GM23338 (cell line): ENCODE measurements at places on chromosomes 13 and 19.
A peak's percentile ranks its signal among the peaks of the same experiment; 100 is the strongest.

GRCh38 chr19:23366437-23366836, 28.8 kb downstream of the ZNF91 start:
- no peak for DNase-seq
- H3K27me3 ChIP-seq: no peaks in the 10 kb centered on the region
- H3K27ac ChIP-seq: no peak overlapping the region
- H3K4me3 ChIP-seq: no peak overlapping the region
- H3K4me1 ChIP-seq: no peaks in the 10 kb centered on the region

- H3K36me3 ChIP-seq: peaks cover 43% of the 10 kb centered on the region
- H3K4me1 ChIP-seq: peaks cover 47% of the 10 kb centered on the region
- H3K4me3 ChIP-seq: peak overlapping the region; percentile 15
- DNase-seq: no peak
- peak overlapping the region; percentile 94 for H3K27ac ChIP-seq
Measured at GRCh38 chr13:39023761-39024160, 14.1 kb downstream of the PROSER1 start.

DNA sequence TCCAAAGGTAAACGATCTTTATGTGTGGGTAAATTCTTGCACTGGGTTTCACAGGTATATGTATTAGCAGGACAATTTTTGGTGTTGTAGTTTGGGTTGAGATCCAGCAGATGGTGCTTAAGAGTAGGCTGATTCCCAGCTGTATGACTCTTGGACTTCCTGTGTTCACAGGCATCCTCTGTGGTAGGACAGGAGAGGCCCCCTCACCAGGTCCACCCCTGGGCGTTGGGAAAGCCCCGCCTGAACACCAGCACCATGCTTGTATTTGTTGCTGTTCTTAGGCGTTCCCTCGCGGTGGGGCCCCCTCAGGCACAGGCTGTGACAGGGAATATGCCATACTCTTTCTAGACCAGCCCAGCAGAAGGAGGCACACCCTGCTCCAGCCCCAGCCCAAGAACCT, 49.5 kb upstream of the PCDH17 start:
- H3K27me3 ChIP-seq: no peaks in the 10 kb centered on the region
- peak; percentile 68 for DNase-seq
- H3K27ac ChIP-seq: no peak overlapping the region
- no peaks in the 10 kb centered on the region for H3K4me1 ChIP-seq
- no peaks in the 10 kb centered on the region for H3K36me3 ChIP-seq
- no peak overlapping the region for H3K4me3 ChIP-seq

- H3K4me1 ChIP-seq: no peaks in the 10 kb centered on the region
- no peak for DNase-seq
- no peak overlapping the region for H3K4me3 ChIP-seq
- no peak overlapping the region for H3K27ac ChIP-seq
Measured at GRCh38 chr19:38946229-38947010, 15.7 kb downstream of the MRPS12 start.

- no peaks in the 10 kb centered on the region for H3K36me3 ChIP-seq
- H3K4me1 ChIP-seq: no peaks in the 10 kb centered on the region
- no peak for DNase-seq
- H3K27ac ChIP-seq: no peak overlapping the region
Measured at GRCh38 chr13:36709136-36709890, 35.5 kb downstream of the SERTM1 start.

DNA sequence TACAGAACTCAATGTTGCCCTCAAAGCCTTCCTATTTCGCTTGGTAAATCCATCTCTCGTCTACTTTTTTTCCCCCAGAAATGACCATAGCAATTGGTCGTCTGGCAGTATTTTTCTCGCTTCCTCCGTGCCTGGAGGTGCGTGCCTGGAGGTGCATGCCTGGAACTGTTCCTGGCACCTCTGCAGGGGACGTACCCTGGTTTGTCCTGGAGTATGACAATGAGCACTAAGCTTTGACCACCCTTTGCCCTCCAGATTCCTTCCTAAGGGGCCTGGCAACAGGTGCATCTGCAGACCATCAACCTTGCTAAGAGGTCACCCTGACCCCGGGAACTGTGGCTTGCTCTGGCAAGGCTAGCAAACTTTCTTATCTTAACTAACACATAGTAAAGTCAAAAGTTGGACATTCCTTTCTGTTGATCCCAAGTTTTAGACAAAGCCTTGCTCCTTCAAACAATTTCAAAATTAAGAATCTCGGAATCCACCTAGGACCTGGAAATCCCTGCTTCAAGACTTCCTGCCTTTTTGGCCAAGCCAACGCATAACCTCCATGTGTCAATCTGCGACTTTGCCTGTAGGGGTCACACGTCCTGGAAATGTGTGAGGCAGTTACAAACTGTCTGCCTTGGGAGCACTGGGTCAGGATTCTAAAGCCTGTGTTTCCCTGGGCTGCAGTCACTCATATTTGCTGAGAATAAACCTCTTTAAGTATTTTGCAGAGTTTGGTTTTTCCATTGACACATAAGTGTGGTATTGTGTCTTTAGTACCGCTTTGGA, 28.8 kb upstream of the TUBGCP3 start:
- no peak overlapping the region for H3K4me3 ChIP-seq
- H3K36me3 ChIP-seq: no peaks in the 10 kb centered on the region
- H3K27ac ChIP-seq: no peak overlapping the region
- DNase-seq: peak; percentile 75
- no peaks in the 10 kb centered on the region for H3K4me1 ChIP-seq
- H3K27me3 ChIP-seq: no peaks in the 10 kb centered on the region

- H3K4me3 ChIP-seq: no peak overlapping the region
- H3K4me1 ChIP-seq: no peaks in the 10 kb centered on the region
- no peak overlapping the region for H3K27ac ChIP-seq
Measured at GRCh38 chr13:109879338-109879737, 93.0 kb upstream of the IRS2 start.
